ENCODE measurements at places on chromosomes 12 and 14.
A peak's percentile ranks its signal among the peaks of the same experiment; 100 is the strongest.

- DNase-seq = no peak
Measured at GRCh38 chr14:80390906-80391305, 179.6 kb upstream of the DIO2 start.

- DNase-seq = peak; percentile 40
Measured at GRCh38 chr14:92600318-92601053, 86.9 kb downstream of the RIN3 start.

GRCh38 chr14:69424149-69424923 lies 25.8 kb downstream of the SLC39A9 start:
- DNase-seq = no peak

DNA sequence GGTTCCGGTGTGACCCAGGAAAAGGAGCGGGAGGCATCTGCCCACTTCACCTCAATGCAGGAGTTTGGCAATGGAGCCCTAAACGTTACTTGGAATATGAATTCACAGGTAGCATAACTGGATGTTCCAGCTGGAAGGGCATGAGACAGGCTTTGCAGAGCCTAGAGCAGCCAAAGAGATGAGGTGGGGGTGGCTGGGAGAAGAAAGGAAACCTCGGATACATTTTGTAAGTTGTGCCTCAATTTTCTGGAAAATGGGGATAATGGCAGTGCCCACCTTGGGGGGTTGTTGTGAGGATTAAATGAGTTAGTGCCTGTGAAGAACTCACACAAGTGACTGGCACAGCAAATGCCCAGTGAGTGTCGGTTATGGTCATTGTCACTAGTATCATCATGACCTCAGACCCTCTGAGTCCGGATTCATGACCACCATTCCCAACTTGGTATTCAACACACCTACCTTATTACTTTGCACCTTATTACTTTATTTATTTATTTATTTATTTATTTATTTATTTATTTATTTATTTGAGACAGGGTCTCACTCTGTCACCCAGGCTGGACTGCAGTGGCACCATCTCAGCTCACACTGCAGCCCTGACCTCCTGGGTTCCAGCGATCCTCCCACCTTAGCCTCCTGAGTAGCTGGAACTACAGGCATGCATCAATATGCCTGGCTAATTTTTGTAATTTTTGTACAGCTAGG lies 56.0 kb downstream of the CLMN start:
- DNase-seq = no peak

GRCh38 chr14:101506211-101506925 lies 54.9 kb upstream of the DIO3 start:
- DNase-seq = no peak

DNA sequence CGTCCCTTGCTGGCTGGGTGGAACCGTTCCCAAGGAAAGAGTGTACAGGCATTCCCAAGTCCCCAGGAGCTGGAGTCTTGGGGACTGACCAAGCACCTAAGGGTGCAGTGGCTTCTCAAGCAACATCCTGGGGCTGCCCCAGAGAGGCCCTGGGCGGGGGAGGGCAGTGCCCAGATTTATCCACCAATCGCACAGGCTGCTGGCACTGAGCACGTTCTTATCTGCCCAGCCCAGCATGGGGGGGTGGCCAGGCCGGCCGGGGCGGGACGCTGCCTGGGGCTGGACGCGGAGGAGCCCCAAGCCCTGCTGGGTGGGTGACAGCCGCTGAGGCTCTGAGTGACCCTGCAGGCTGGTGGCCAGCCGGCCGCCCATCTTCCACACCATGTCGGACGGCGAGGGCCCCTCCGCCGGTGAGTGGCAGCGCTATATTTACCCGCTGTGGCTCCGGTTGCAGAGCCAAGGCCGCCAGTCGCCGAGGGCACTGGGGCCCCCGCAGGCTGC lies 53.4 kb downstream of the CYP46A1 start:
- DNase-seq = peak; percentile 82
